ENCODE measurements at places on chromosomes 1 and 21.

GRCh38 chr1:235826102-235826854, 40.4 kb downstream of the LYST start:
- no peak for DNase-seq

DNA sequence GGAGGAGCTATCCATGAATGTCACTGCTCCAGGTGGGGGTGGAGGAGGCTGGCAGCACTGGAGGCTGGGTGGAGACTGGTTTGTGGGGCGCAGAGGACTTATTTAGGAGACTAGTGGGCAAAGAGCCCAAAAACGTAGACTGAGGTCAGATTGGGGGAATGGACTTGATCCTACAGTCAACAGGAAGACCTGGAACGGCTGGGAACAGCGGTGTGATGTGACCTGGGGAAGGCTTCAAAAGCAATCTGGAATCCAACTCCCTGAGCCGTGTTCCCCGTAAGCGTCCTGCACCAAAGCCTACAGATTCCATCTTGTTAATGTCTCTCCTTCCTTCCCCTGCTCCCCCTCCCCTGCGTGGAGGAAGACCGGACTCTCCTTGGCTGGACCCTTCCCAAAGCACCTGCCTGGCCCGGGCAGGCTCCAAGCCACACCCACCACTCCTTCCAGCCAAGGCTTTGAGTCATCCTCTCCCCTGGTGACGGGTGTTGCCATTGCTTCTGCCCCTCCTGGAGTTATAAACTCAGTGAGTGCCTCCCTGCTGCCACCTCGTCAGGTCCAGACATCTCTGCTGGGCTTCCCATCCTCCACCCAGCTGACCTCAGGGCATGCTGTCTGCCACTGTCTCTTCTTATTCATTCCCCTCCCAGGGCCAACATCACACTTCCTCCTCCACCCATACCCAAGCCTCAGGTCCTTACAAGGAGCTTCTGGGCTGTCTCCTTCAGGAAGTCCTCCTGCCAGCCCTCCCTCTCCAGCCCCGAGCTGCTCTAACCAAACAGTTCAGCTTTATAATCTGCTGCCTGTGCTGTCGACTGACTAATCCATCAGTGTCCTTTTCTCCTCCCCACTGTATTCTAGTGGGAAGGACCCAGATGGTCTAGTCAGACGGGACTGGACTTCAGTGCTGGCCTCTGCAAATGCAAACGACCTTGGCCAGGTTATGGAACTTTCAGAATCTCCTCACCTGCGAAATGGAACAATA, 1.6 kb upstream of the CLSTN1 start:
- no peak for DNase-seq

- no peak for DNase-seq
These were observed 4.8 kb upstream of the SFN start for GRCh38 chr1:26858160-26858559.

DNA sequence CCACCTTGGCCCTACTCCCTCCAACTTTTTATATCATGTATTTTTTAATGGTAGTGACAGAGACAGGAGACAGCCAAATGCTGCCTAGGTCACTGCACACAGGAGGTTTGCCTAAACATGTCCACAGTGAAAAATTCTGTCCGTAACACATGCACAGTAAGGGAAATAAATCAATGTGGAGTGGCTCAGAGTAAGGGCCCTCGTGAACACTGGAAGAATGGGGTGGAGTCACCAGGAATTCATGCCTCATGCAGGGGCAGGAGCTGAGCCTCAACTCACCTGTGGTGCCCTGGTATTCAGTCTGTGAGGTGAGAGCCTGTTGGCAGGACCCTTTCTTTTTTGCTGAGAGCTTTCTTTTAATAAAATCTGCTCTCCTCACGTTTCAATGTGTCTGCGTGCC, 289.1 kb downstream of the TGFB2 start:
- DNase-seq: no peak

DNA sequence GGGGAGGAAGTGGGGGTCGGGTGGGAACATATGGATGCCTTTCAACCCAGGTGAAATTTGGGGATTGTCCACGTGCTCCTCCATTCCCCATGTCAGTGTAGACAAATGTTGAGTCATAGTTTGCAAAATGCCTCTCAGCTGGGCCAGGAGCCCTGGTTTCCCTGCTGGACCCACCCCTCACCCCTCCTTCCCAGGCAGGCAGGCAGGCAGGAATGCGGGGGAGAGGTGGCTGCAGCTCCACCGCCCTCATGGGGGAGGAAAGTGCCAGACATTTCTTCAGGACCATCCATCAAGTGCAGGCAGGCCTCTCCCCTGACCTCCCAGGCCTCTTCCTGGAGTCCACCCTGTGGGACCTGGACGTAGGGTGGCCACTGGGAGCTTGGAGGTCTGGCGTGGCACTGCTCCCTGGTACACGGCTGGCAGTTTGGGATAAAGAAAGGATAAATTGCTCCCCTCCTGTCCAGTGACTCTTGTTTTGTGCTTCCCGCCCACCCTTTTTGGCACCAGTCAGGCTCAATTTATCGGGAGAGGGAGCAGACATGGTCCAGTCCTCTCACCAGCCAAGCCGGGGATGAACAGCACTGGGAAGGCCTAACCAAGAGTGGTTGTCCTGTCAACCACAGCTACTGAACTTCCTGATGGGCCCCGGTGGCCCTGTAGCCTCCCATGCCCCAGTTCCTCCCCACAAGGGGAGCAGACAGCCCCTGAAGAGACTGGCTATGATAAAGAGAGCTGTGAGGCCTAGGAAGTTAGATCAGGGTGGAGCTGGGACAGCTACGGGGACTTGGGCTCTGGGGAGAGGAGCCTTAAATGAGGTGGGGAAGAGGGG, 18.9 kb downstream of the NPR1 start:
- DNase-seq: peak; percentile 17

- no peak for DNase-seq
These were observed 20.6 kb upstream of the NBL1 start for GRCh38 chr1:19623523-19623922.

DNA sequence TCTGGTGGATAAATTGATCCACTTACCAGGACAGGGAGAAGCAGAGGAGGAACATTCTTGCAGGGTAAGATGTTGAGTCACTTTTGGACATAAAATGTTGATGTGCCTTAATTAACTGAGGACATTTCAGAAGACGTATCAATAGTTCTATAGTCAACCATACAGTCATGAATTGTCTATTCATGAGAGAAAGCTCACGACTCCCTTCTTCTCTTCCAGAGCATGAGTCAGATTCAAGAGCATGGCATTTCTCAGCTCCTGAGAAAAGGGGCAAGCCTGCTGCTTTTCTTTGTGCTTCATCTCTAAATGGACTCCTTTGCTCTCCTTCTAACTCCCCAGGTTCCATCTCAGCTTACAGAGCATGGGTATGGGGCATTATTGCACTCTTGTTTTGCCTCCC, 55.7 kb downstream of the ADGRL4 start:
- no peak for DNase-seq

GRCh38 chr21:35206141-35207125, 157.3 kb upstream of the RUNX1 start:
- DNase-seq: peak; percentile 54

DNA sequence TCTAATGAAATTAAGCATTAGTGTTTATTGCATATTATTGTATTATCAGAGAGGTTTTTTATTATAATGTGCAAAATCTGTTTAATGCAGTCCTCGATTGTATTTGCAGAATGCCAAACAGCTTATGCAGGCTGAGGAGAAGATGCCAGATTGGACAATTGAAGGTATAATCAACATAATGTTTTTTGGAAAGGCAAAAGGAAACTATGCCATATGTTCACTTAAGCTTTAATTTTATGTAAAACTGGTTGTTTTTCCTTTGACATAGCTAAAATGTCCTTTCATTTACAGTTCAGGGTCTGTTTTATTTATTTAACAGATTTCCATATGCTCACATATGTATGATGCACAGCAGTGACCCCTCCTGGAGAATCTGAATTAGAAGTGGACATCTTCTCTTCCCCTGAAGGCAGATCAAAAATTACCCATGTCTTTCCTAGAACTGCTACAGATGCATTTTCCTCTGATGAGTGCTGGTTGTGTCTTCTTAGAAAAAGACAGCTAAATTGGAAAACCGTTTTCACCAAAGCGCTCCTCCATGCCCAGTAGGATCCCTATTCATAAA, 143.5 kb upstream of the USH2A start:
- peak; percentile 3 for DNase-seq

DNA sequence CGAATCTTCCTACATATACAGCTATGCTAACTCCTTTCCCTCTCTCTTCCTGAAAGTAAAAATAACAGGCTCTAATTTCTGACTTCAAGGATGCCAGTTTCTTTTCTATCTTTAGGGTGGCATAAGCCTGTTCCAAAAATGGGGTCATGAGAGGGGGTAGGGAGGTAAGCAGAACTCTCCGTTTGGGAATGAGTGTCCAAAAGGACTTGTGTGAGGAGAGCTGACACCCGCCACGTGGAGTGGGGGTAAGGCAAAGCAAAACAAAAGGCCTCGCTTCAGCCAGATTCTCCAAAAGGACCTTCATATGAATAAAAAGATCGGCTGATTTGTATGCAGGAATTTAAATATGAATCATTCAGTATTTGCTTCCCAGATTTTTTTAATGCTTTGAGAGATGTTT, 28.6 kb downstream of the PLPPR4 start:
- no peak for DNase-seq

DNA sequence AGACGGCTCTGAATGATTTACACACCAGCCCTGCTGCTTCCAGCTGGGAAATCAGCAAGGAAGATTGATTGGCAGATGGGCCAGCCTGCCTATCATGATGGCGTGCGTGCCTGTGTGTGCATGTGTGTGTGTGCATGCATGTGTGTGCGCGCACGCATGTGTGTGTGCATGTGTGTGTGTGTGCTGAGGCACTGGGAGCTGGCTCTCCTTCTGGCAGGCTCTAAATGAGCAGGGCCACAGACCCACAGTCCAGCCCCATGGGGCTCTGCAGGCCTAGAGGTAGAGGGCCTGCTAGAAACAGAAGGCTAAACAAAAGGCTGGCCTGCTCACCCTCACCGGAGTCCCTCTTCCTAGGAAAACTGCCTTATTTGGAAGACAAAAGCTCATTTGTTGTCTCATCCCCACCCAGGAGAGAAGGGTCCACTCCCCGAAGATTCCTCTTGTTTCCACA, 6.0 kb downstream of the KLHDC8A start:
- DNase-seq: no peak

- no peak for DNase-seq
These were observed 445.8 kb upstream of the ZP4 start for GRCh38 chr1:238336531-238336930.

GRCh38 chr1:84959294-84959693, 37.6 kb downstream of the MCOLN2 start:
- DNase-seq: peak; percentile 91

DNA sequence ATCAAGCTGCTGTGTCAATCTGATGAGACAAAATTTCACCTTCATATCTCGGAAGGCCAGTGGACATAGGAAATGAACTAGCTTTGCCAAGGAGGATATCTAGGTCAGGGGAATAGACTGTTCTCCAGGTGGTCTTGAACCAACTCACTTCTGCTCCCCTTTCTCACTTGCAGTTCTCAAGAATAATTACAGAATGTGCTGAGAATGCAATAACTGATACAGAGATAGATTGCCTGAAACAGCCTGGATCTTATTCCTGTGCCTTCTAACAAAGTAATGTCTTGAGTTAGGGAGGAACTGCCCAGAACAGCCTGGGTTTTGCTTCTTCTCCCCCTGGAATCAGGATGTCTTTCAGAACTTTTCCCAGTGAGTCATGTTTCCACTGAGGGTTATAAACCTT, 636.7 kb downstream of the KCNT2 start:
- no peak for DNase-seq

DNA sequence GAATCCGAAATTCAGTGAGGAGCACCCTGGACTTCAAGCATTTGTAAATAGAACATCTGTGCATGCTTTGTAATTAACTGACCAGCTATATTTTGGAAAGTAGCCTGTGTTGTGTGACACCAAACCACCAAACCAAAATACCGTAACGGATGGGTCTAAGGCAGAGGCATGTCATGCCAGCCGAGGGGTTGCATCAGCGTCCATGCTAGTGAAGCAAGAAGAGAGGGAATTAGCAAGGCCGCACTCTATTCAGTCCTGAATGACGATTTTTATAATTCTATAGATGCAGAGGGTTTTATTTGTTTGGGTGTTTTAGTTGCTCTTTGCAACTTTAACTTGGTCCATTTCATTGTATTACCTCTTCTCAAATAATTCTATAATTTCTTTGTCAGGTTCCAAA, 116.8 kb upstream of the SMYD2 start:
- DNase-seq: no peak

DNA sequence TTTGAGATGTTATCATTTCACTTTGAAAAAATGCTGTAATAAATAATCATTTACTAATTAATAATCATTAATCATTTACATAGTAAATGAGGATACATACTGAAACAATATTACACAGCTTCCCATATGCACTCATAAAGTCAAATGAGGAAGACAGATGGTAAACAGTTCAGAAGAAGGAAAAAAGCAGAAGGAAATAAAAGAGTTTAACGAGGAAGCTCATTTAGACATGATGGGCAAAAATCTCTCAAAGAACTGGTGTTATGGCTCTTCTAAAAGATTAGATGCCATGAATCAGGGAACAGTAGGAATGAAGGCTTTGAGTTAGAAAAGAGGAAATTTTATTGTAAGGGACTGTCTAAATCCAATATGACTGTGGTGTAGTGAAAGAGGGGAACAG, 347.6 kb downstream of the PTPRC start:
- no peak for DNase-seq

DNA sequence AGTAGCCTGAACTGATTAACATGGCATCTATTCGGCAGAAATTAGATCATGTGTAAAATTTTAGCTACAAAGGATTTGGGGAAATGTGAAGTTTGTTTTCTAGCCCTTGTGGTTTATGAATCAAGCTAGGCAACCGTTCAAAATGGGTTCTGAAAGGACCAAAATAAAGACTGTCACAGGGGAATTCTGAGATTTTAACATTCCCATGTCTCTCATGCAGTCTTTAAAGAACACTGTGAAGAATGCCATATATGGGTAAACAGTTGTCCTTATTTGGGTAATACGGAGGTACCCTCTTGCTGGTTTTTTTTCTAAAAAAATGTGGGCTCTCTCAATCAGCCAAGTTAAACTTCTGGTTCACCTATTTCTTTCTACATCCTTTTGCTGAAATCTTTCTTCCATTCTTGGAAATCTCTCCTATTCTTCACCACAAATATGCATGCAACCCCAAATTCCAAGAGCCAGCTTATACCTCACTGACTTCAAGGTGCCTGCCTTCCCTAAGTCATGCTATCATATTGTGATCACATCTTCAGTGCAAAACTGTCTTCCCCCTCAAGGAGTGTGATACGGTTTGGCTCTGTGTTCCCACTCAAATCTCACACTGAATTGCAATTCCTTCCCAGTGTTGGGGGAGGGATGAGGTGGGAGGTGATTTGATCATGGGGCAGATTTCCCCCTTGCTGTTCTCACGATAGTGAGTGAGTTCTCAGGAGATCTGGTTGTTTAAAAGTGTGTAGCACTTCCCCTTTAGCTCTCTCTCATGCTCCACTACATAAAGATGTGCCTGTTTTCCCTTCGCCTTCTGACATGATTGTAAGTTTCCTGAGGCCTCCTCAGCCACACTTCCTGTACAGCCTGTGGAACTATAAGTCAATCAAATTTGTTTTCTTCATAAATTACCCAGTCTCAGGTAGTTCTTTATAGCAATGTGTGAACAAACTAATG, 308.7 kb downstream of the TTLL7 start:
- DNase-seq: no peak

GRCh38 chr1:20903437-20903836, 116.3 kb upstream of the HP1BP3 start:
- DNase-seq: peak; percentile 23

GRCh38 chr1:94873520-94874351, 53.2 kb downstream of the CNN3 start:
- no peak for DNase-seq

- DNase-seq: peak; percentile 95
These were observed 10.2 kb upstream of the IFI16 start for GRCh38 chr1:158999316-159000069.

- no peak for DNase-seq
These were observed 116.2 kb downstream of the TGFBR3 start for GRCh38 chr1:91769742-91770141.

GRCh38 chr1:214573386-214574318, 22.2 kb upstream of the PTPN14 start:
- peak; percentile 89 for DNase-seq
